ENCODE measurements at places on chromosomes 11 and 22.

DNA sequence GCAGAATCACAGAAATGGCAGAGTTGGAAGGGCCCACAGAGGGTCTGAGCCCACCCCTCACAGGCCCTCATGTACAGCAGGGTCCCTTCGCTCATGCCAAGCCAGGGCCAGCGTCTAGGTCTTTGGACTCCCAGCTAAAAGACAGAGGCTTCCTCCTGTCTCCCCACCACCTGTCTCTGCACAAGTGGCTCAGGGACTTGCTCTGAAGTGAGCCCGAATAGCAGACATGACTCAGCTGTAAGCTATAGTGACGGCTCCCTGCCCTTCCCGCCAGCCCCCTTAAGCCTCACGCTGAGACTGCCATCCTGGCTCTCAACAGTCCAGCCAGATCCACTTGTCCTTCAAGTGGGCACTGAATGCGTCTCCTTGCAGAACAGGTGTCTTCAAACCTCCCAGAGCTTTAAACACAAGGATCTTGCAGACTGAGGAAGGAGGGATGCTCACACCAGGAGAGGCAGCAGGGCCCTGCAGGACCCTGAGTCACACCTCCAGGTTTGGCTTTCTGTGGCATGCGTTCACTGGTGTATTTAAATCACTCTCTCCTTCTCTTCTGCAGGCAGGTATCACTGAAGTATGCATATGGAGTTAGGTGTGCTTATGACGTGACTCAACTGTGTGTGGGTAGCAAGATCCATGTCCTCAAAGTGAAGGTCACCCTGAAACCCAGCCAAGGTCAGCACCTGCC lies 154.9 kb downstream of the CACNA1I start:
- DNase-seq, result no peak

- DNase-seq, result no peak
Observed at GRCh38 chr11:128735935-128736605, 42.2 kb downstream of the FLI1 start.

DNA sequence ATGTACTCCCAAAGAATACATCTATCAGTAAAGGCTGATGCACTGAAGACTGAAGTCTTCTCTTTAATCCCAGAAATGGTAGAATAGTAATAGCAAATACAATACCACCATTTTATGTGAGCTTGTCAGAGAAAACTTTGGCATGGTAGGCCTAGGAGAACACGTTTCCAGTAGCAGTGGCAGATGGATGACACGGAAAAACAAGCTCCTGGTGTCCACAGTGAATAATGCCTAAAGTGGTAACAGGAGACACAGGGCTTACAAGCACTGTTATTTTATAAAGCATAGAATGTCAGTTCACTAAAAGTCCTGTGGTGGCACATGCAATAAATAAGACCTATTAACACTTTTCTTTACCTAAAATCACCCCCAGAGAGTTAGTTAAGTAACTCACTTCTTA lies 277.6 kb downstream of the TTC28 start:
- DNase-seq, result no peak

DNA sequence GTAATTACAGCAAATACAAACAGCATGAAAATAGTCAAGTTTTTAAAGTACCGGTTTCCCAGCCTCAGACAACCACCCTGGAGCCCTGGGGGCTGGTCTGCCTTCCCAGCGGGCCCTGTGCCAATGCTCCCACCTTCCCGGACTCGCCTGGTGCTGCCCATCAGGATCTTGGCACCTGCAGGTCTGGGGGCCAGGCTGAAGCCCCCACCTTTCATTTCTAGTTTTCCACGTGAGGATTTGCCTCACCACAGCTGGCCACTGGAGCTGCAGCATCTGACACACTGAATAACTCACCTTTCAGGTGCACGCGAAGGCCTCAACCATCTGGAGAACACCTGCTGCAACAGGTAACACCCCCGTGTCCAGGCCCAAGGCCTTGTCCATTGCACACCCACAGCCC lies 108.7 kb upstream of the THY1 start:
- no peak for DNase-seq

GRCh38 chr11:12087075-12088004 lies 23.1 kb upstream of the MICAL2 start:
- no peak for DNase-seq

DNA sequence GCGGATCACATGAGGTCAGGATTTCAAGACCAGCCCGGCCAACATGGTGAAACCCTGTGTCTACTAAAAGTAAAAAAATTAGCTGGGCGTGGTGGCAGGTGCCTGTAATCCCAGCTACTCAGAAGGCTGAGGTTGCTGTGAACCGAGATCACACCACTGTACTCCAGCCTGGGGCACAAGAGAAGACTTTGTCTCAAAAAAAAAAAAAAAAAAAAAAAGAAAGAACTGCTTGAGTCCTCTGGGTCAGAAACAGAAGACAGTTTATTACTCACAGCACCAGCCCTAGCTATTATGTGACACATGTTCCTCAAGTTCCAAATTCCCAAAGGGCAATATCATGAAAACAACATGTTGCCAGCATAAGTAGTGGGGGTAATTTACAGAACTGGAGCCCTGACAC lies 1014.1 kb upstream of the RAG2 start:
- DNase-seq, result no peak

- no peak for DNase-seq
Observed at GRCh38 chr11:116396331-116396730, 376.5 kb downstream of the BUD13 start.

GRCh38 chr11:130979386-130979972 lies 63.2 kb upstream of the SNX19 start:
- peak; percentile 1 for DNase-seq

Data from SHP77 treated with DMSO at 0.1 percent for 48 hours (cell line).